ENCODE measurements at places on chromosomes 7 and 10. TPM values are rescaled to one million over a fixed set of nuclear protein-coding genes. Genes with fewer than 3 reads are reported as not detected.
A peak's percentile ranks its signal among the peaks of the same experiment; 100 is the strongest.

GRCh38 chr7:127769696-127770400 is 117.9 kb downstream of the SND1 start:
- H3K27ac ChIP-seq: no peak overlapping the region
- H3K4me3 ChIP-seq: no peak overlapping the region
- H3K27me3 ChIP-seq: no peaks in the 10 kb centered on the region
- peaks cover 5% of the 10 kb centered on the region for H3K4me1 ChIP-seq

The DNAJC12 gene
- polyA plus RNA-seq: not detected

GRCh38 chr10:35368485-35369048 is 32.3 kb downstream of the CCNY start:
- no peak for DNase-seq
- no peaks in the 10 kb centered on the region for H3K36me3 ChIP-seq
- no peaks in the 10 kb centered on the region for H3K27me3 ChIP-seq
- no peak overlapping the region for H3K4me3 ChIP-seq

DNA sequence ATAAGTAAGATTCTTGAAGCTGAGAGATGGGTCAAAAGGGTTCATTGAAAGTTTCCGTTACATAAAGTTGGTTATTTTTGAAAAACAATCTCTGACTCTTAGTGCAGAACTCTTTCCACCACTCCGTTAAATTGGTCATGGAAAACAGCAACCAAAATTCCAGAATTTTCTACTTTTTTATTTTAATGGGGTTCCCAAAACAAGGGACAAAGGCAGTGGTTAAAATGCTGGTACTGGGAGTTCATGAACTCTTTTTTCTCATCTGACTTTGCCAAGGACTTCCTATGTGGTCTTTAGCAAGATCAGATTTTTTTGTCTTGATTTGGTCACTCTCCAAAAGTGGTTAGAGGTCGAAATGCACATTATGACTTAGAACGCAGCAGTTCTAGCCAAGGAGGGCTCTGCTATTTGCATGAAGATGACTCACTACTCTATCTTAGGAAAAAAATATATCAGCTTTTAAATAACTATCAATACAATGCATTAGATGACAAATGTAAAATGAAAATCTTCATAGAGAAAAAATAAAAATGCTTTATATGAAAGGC is 145.7 kb downstream of the REEP3 start:
- no peaks in the 10 kb centered on the region for H3K4me1 ChIP-seq
- H3K4me3 ChIP-seq: no peak overlapping the region
- no peaks in the 10 kb centered on the region for H3K27me3 ChIP-seq

GRCh38 chr10:12834721-12835120 is 166.8 kb downstream of the CCDC3 start:
- no peak overlapping the region for H3K27ac ChIP-seq
- H3K36me3 ChIP-seq: no peaks in the 10 kb centered on the region
- H3K27me3 ChIP-seq: no peaks in the 10 kb centered on the region
- no peak overlapping the region for H3K4me3 ChIP-seq
- H3K4me1 ChIP-seq: no peaks in the 10 kb centered on the region
- DNase-seq: no peak

- H3K27me3 ChIP-seq: no peaks in the 10 kb centered on the region
- peak overlapping the region; percentile 42 for H3K27ac ChIP-seq
- no peak for DNase-seq
- peaks cover 32% of the 10 kb centered on the region for H3K4me1 ChIP-seq
These were observed 46.0 kb downstream of the ZNRF2 start for GRCh38 chr7:30330134-30331111.

DNA sequence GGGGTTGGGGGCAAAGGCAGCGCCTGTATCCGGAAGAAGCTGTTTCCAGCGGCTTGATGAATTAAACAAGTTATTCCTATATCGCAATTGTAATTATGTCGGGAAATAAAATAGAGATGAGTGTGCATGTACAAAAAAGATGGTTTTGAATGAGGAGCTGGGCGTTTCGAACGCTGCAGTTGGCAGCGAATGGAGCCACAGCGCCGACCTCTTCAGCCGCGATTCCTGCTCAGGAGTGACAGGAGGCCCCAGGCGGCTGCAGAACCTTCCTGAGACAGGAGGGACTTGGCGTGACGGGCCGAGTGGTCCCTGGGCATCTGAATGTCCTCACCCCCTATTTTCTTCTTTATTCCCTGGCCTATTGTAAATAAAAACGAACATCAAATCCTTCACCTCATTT is 184.9 kb downstream of the DNAJB6 start:
- H3K4me1 ChIP-seq: no peaks in the 10 kb centered on the region
- no peak overlapping the region for H3K4me3 ChIP-seq
- H3K27ac ChIP-seq: no peak overlapping the region
- no peak for DNase-seq

- H3K27ac ChIP-seq: no peak overlapping the region
- H3K27me3 ChIP-seq: no peaks in the 10 kb centered on the region
- H3K4me1 ChIP-seq: no peaks in the 10 kb centered on the region
These were observed 31.6 kb downstream of the PPIF start for GRCh38 chr10:79378647-79379511.

The UCMA gene
- not detected for polyA plus RNA-seq

The TMEM229A gene
- not detected for polyA plus RNA-seq

DNA sequence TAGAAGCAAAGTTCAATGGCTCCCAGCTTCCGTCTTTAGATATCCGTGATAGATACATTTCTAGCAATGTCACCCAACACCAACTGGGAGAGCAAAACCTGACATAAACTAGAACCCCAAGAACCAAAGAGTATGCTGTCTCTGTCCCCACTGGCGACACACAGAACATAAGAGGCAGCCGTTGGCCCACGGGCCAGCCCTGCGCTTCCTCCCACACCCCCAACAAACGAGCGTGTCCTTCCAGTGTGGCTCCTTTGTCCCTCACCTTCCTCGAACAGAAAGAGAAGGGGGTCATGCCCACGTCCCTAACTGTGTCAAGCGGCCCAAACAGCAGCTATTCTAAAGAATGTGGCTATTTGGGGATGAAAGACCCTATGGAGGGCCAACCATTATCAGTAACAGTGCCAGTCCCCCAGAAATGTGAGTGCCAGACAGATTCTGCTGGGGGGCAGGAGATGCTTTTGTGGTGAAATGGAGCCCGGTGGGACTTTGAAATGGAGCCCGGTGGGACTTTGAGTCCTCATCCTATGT is 171.9 kb downstream of the USP6NL start:
- H3K4me1 ChIP-seq: no peaks in the 10 kb centered on the region
- no peak overlapping the region for H3K27ac ChIP-seq
- no peaks in the 10 kb centered on the region for H3K36me3 ChIP-seq
- DNase-seq: no peak
- H3K4me3 ChIP-seq: no peak overlapping the region
- no peaks in the 10 kb centered on the region for H3K27me3 ChIP-seq

DNA sequence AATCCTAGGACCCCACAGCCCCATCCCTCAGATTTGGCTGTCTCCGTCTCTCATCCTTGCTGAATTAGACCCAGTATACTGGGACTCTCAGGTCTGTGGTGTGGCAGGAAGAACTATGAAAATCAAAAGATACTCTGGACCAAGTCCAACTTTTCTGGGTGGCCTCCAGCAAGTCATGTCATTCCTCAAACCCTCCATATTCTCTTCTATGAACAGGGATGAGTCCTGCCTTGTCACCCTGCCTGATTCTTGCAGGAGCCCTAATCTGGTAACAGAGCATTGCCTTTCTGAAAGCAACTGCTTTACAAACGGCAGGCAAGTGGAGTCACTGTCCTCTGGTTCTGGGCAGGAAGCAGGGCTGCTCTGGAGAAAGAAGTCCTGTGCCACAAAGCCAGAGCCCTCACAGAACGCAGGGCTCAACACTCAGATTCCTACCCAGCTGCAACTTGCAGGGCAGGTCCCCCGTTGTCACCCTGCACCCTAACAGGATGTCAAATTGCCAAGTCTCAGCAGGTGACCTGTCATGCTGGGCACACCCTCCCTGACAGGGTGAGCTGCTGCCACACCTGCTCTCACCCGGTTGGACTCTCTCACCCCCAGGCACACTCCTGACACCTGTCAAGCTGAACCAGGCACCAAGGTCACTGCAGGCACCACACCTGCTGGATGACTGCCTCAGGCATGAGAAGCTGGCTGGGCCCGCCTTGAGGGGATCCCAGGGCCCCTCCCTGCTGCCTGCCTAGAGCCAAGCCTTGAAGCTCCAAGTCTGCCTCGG is 227.7 kb downstream of the KCNMA1 start:
- H3K4me1 ChIP-seq: no peaks in the 10 kb centered on the region
- no peak for DNase-seq
- no peak overlapping the region for H3K27ac ChIP-seq
- H3K27me3 ChIP-seq: no peaks in the 10 kb centered on the region

The UPK3BL2 gene
- 73.8 TPM for polyA plus RNA-seq

The SPOCK2 gene
- 0.45 TPM for polyA plus RNA-seq

DNA sequence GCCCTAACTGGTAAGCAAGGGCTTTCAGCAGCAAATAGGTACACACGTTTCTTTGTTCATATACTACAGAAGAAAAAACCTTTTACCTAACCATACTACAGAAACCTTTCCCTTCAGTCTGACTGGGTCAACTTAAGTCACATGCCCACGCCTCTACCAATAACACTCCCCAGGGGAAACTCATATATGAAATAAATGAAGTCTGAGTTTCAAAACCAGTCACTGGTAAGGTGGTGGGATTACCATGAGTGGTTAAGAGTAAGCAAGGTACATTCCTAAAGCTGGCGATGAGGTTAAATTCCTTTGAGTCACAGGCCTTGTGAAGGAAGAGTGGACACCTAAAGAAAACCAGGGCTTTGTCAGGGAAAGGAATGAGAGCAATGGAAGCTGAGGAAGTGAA is 21.4 kb upstream of the KIF20B start:
- peaks cover 12% of the 10 kb centered on the region for H3K4me1 ChIP-seq
- no peaks in the 10 kb centered on the region for H3K36me3 ChIP-seq
- no peaks in the 10 kb centered on the region for H3K27me3 ChIP-seq
- H3K27ac ChIP-seq: no peak overlapping the region

The TRAPPC14 gene
- 1.6 TPM for polyA plus RNA-seq

DNA sequence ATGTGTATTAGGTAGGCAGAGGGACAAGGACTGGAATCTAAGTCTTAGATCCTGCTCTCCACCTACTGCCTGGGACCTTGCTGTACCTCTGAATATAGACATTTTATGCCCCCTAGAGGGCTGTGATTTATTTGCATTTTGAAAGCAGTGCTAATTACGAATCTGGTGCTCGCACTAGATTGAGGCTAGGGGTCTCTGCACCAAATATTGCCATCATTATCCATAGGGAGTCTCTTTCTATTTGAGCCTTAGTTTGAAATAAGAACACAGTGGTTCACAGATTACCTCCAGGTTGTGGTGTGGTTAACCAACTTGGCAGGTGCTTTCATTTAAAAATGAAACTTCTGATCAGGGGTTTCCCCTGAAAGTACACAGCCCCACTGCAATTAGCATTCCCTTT is 41.8 kb downstream of the CNNM1 start:
- no peaks in the 10 kb centered on the region for H3K36me3 ChIP-seq
- H3K4me3 ChIP-seq: no peak overlapping the region
- H3K4me1 ChIP-seq: peaks cover 4% of the 10 kb centered on the region
- H3K27ac ChIP-seq: no peak overlapping the region
- no peak for DNase-seq

The STEAP1 gene
- polyA plus RNA-seq: not detected

The C10orf62 gene
- polyA plus RNA-seq: not detected

The FAM180A gene
- polyA plus RNA-seq: not detected

The PIP gene
- polyA plus RNA-seq: not detected

The HECW1 gene
- polyA plus RNA-seq: not detected

- H3K27me3 ChIP-seq: no peaks in the 10 kb centered on the region
- peak overlapping the region; percentile 77 for H3K4me3 ChIP-seq
- DNase-seq: peak; percentile 85
- peaks cover 37% of the 10 kb centered on the region for H3K36me3 ChIP-seq
- peaks cover 26% of the 10 kb centered on the region for H3K4me1 ChIP-seq
These were observed 1.4 kb downstream of the CCNJ start for GRCh38 chr10:96044736-96045135.

GRCh38 chr7:144821067-144821466 is 14.8 kb downstream of the TPK1 start:
- H3K27me3 ChIP-seq: no peaks in the 10 kb centered on the region
- H3K4me1 ChIP-seq: no peaks in the 10 kb centered on the region
- H3K4me3 ChIP-seq: no peak overlapping the region
- no peak for DNase-seq

- no peak for DNase-seq
- no peaks in the 10 kb centered on the region for H3K36me3 ChIP-seq
- H3K27me3 ChIP-seq: no peaks in the 10 kb centered on the region
- H3K27ac ChIP-seq: no peak overlapping the region
- H3K4me1 ChIP-seq: no peaks in the 10 kb centered on the region
These were observed 53.5 kb upstream of the FRMD4A start for GRCh38 chr10:14384116-14384730.

The PLXDC2 gene
- polyA plus RNA-seq: 93.6 TPM

- H3K27ac ChIP-seq: no peak overlapping the region
- no peak for DNase-seq
- H3K4me1 ChIP-seq: no peaks in the 10 kb centered on the region
These were observed 78.1 kb upstream of the RET start for GRCh38 chr10:42998481-42999384.

The TAF6 gene
- polyA plus RNA-seq: 9.6 TPM

DNA sequence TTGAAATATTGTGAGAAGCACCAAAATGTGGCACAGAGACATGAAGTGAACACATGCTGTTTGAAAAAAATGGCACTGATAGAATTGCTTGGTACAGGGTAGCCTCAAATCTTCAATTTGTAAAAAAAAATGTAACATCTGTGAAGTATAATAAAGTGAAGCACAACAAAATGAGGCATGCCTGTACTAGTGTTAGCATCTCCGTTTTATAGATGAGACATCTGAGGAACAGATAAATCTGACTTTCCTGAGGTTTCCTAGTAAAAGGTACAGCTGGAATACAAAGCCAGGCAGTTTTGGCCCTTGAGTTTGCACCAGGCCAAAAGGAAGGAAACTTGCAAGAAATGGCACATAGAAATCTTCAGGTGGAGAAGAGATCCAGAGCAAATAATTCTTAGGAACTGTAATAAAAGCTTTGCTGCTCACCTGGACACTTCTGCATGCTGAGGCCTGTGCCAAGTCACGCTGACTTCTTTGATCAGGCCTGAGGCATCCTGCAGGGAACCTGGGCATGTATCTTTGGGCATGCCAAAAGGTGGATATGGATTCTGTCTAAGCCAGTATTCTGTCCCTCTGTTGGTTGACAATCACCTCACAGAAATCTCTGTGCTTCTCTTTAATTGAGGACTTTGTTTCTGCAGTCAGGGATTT is 251.5 kb upstream of the PLPP4 start:
- no peak overlapping the region for H3K27ac ChIP-seq
- no peaks in the 10 kb centered on the region for H3K36me3 ChIP-seq
- H3K4me3 ChIP-seq: no peak overlapping the region
- H3K27me3 ChIP-seq: no peaks in the 10 kb centered on the region
- no peaks in the 10 kb centered on the region for H3K4me1 ChIP-seq

Measured in CD14-positive monocyte (primary cell).